ENCODE measurements at places on chromosomes 2 and 18. TPM values are rescaled to one million over a fixed set of nuclear protein-coding genes. Genes with fewer than 3 reads are reported as not detected.

The SCYGR4 gene
- total RNA-seq = not detected

The RAB6C gene
- total RNA-seq = not detected

The ALKAL2 gene
- not detected for total RNA-seq

The KCMF1 gene
- 61.6 TPM for total RNA-seq

DNA sequence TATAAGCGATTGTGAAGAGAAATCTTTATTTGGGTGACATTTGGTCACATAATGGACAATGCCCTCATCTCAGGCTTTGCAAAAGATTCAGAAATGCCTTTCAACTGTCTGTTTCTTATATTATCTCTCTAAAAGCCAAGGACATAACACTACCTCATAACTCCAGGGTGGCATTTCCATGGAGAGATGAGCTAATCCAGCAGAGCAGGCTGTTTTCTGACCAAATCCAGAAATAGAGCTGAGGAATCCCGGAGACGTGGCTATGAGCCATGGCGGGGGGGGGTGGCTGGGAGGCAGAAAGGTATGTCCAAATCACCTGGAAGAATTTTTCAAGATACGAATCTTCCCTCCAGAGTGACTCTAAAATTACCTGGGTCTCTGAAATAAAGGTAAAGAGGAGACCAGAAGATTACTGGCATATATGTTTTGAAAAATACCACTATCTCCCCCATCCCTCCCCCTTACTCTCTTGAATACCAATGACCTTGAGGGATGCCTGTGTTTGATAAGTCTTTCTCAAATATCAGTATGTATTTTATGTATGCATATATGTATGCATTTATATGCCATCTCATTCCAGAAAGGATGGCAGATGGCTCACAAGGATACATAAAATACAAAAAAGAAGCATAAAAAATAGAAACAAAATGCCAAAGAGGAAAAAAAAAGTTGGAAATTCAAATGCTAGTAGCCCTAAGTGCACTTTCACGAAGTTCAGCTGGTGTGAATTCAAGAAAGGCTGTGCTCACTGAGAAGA, 296.0 kb upstream of the MGAT5 start:
- no peak for DNase-seq

GRCh38 chr2:126714191-126714965, 58.4 kb downstream of the GYPC start:
- DNase-seq = no peak

- DNase-seq = no peak
These were observed 54.7 kb downstream of the CMPK2 start for GRCh38 chr2:6810961-6811360.

GRCh38 chr2:221494556-221494955, 77.5 kb downstream of the EPHA4 start:
- no peak for DNase-seq

GRCh38 chr2:218465987-218466633, 47.2 kb downstream of the VIL1 start:
- DNase-seq = no peak

GRCh38 chr2:127536707-127537541, 1.4 kb downstream of the MYO7B start:
- DNase-seq = no peak

- no peak for DNase-seq
These were observed 198.3 kb downstream of the MGAT5 start for GRCh38 chr2:134452042-134452733.

DNA sequence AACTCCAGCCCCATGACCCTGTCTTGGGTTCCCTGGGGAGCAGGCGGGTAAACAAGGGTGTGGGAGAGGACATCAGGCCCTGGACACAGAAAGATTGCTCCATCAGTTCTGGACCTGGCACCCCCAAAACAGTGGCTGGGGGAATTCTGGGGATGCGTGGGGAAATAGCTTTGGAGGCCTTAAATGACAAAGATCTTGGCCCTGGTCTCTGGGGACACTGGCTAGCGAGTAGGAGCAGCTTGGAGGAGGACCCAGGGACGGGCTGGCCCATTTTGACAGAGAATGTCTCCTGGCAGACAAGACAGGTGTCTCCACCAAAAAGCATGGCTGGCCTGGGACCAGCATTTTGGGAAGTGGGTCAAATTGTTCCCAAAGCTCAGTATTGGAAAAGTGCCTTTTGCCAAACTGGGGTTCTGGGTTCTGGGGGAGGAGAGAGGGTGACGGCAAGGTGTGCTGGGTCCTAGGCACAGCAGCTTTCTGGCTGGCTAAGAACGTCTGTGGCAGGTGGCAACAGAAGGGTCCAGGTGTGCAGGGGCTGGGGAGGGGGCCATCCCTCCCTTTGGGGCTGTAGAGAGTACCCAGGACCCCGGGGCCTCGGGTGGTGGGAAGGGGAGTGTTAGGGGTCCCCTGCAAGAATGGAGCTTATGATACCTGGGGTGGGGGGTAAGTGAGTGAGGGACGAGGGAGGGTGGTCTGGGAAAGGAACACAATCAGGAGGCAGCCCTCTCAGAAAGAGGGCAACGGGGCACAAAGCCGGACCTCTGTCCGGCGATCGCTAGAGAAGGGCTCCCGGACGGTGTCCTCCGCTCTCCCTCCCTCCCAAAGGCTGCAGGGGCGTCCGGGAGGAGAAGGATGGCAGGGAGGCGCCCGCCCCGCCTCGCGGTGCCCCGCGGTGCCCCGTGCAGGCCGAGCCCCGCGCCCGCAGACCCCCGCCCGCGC, 556 bp downstream of the CYRIA start:
- no peak for DNase-seq

DNA sequence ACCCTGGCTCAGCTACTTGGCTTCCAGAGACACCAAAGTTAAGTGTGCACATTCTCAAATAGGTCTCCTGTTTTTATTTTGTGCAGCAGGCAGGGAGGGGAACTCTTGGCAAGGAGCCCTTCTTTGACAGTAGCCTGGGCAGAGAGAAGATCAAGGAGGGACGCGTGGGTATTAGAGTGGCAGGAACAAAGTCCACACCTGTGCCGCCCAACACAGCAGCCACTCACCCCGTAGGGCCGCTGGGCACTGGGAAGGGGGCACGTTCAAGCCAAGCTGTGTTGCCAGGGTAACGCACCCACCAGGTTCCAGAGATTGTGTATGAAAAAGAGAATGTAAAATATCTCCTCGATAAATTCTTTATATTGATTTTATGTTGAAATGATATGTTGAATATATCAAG, 229.3 kb upstream of the AGAP1 start:
- no peak for DNase-seq

DNA sequence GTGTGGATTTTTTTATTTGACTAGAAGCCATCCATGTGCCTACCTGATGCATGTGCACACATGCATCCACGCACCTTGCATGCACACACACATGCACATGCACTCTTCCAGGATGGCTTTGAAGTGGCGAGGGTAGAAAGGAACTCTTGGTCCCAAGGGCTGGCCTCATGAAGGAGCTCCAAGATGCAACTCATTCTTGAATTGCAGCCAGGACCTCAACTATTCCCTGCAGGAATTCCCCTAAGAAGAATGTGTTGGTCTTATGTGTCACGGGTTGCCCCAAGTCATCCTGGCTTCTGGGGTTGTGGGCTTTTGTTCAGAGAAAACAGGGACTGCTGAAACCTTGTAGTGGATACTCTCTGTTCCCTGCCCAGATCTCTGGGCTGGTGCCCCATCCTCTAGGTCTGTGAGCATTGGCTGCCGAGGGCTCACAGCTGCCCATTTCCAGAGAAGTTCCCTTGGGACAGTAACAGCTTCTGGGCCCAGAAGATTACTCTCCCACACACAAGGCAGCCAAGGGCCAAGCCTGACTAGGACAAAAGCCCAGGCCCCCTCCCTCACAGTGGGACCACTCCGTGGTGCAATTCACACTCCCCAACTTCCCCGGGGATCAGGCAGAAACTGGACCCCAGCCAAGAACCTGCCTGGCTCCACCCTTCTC, 137.6 kb downstream of the COPS8 start:
- peak; percentile 92 for DNase-seq

Data from H4 (cell line).